ENCODE measurements at places on chromosomes 16 and 17. TPM values are rescaled to one million over a fixed set of nuclear protein-coding genes. Genes with fewer than 3 reads are reported as not detected.

GRCh38 chr17:47801176-47801765, 20.3 kb downstream of the OSBPL7 start:
- peaks cover 2% of the 10 kb centered on the region for H3K36me3 ChIP-seq
- H3K27me3 ChIP-seq, result peaks cover 15% of the 10 kb centered on the region
- H3K4me1 ChIP-seq, result no peaks in the 10 kb centered on the region

DNA sequence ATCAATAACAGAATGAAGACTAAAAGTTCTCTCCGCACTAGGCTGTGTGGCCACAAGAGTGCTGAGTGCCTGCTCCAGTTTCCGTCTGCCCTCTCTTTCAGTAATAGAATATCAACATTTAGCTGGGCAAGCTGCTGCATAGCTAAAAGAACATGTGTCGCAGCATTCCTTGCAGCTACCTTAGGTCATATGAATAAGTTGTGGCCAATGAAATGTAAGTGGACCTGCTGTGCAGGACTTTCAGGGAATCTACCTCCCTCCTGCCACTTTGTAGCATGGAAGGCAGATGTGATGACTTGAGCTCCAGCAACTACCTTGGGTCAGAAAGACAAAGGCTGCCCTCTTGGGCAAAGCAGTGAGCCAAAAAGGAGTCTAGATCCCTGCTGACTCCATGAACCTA, 25.4 kb downstream of the SLC39A11 start:
- H3K27me3 ChIP-seq, result no peaks in the 10 kb centered on the region
- H3K4me1 ChIP-seq, result peaks cover 1% of the 10 kb centered on the region
- H3K27ac ChIP-seq, result no peak overlapping the region
- peaks cover 13% of the 10 kb centered on the region for H3K36me3 ChIP-seq
- DNase-seq, result no peak

DNA sequence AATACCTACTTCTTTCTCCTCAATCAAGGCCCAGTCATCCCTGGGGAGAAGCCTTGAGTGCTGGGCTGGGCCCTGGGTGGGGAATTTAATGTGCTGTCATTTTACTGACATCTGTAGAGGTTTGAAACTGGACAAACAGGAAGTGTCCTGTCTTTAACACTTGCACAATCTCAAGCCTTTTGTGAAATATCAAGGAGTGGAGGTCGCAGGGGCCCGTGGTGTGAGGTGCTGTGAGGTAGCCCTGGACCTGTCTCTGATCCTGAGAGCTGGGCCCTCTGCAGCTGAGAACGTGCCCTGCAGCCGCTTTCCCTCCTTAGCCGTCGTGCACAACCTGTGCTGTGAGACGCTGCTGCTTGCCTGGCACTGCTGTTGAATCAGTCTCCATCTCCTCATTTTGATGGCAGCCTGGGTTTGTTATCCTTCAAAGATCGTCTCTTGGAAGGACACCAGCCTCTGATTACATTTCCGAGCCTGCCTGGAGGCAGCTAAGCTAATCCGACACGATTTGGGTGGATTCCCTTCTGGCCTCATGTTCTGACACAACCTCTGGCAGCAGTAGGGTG, 29.9 kb downstream of the SMARCE1 start:
- no peak for DNase-seq
- no peak overlapping the region for H3K4me3 ChIP-seq
- no peaks in the 10 kb centered on the region for H3K27me3 ChIP-seq

- H3K36me3 ChIP-seq, result no peaks in the 10 kb centered on the region
- peaks cover 36% of the 10 kb centered on the region for H3K4me1 ChIP-seq
- no peak overlapping the region for H3K27ac ChIP-seq
- no peak for DNase-seq
These were observed 5.4 kb upstream of the ITGA3 start for GRCh38 chr17:50050431-50051032.

- peaks cover 19% of the 10 kb centered on the region for H3K4me1 ChIP-seq
- H3K4me3 ChIP-seq, result peak overlapping the region; percentile 99
- H3K36me3 ChIP-seq, result peaks cover 13% of the 10 kb centered on the region
These were observed 1.2 kb upstream of the KATNB1 start for GRCh38 chr16:57734308-57734924.

GRCh38 chr17:7042501-7043181, 1.3 kb downstream of the SLC16A11 start:
- DNase-seq, result peak; percentile 71
- peak overlapping the region; percentile 81 for H3K4me3 ChIP-seq
- peaks cover 12% of the 10 kb centered on the region for H3K27me3 ChIP-seq
- H3K36me3 ChIP-seq, result no peaks in the 10 kb centered on the region
- H3K27ac ChIP-seq, result peak overlapping the region; percentile 73

- DNase-seq, result no peak
- no peaks in the 10 kb centered on the region for H3K27me3 ChIP-seq
- peaks cover 12% of the 10 kb centered on the region for H3K4me1 ChIP-seq
These were observed 3.5 kb upstream of the ARHGAP27 start for GRCh38 chr17:45436161-45436560.

- peaks cover 6% of the 10 kb centered on the region for H3K4me1 ChIP-seq
- peak overlapping the region; percentile 21 for H3K27ac ChIP-seq
- no peaks in the 10 kb centered on the region for H3K27me3 ChIP-seq
- DNase-seq, result no peak
- no peak overlapping the region for H3K4me3 ChIP-seq
These were observed 4.6 kb upstream of the CD7 start for GRCh38 chr17:82321947-82322466.

DNA sequence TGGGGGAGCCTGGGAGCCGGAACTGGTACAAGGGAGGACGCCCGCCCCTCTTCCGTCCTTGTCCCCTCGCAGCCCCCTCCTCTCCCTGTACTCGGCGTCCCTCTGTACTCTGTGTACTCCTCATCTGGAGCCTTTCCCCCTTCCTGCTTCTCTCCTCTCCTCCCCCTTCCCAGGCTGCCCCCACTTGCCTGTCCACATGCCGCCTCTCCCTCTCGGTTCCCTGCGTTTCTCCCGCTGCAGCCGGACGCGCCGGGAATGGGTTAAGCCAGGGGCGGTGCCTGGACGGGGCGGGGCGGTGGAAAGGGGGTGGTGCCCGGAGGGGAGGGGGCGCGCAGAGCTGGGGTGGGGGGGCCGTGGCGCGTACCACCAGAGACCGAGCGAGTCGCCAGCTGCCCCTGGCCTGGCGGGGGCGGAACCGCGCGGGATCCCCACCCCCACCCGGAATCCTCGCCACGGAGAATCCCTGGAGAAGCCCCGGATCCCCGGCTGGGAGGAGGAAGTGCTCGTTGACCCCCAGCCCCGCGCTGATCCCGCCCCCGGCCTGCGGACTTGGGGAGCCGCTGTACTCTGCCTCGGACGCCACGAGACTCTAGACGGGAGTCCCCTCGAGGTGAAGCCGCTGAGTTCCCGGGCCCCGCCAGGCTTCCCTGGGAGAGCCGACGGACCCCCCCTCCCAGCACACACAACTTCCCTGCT, 22.6 kb downstream of the GJD3 start:
- peaks cover 66% of the 10 kb centered on the region for H3K4me1 ChIP-seq
- H3K27ac ChIP-seq, result peak overlapping the region; percentile 73
- no peak for DNase-seq
- H3K36me3 ChIP-seq, result peaks cover 40% of the 10 kb centered on the region

GRCh38 chr16:75570396-75571065, 4.4 kb downstream of the GABARAPL2 start:
- peaks cover 10% of the 10 kb centered on the region for H3K4me1 ChIP-seq
- DNase-seq, result no peak
- H3K36me3 ChIP-seq, result peaks cover 5% of the 10 kb centered on the region
- no peak overlapping the region for H3K27ac ChIP-seq
- H3K27me3 ChIP-seq, result no peaks in the 10 kb centered on the region

CEP295NL gene
- total RNA-seq, result 0.23 TPM

Measured in activated naive CD8-positive, alpha-beta T cell treated with anti-CD3 and anti-CD28 coated beads, Interleukin-2, amount 10 ng/mL, durations not matched to agents 7 days and 5 days (primary cell).